Mammary epithelial cell (primary cell): ENCODE measurements at places on chromosomes 2 and 18. TPM values are rescaled to one million over a fixed set of nuclear protein-coding genes. Genes with fewer than 3 reads are reported as not detected.

NCOA1 gene
- 4.0 TPM for polyA plus RNA-seq

RNF149 gene
- 25.0 TPM for polyA plus RNA-seq

FSHR gene
- not detected for polyA plus RNA-seq

ANAPC1 gene
- 29.2 TPM for polyA plus RNA-seq

EPAS1 gene
- polyA plus RNA-seq, result 182 TPM

SLC9A4 gene
- polyA plus RNA-seq, result not detected
